ENCODE measurements at places on chromosomes 3 and 15.

DNA sequence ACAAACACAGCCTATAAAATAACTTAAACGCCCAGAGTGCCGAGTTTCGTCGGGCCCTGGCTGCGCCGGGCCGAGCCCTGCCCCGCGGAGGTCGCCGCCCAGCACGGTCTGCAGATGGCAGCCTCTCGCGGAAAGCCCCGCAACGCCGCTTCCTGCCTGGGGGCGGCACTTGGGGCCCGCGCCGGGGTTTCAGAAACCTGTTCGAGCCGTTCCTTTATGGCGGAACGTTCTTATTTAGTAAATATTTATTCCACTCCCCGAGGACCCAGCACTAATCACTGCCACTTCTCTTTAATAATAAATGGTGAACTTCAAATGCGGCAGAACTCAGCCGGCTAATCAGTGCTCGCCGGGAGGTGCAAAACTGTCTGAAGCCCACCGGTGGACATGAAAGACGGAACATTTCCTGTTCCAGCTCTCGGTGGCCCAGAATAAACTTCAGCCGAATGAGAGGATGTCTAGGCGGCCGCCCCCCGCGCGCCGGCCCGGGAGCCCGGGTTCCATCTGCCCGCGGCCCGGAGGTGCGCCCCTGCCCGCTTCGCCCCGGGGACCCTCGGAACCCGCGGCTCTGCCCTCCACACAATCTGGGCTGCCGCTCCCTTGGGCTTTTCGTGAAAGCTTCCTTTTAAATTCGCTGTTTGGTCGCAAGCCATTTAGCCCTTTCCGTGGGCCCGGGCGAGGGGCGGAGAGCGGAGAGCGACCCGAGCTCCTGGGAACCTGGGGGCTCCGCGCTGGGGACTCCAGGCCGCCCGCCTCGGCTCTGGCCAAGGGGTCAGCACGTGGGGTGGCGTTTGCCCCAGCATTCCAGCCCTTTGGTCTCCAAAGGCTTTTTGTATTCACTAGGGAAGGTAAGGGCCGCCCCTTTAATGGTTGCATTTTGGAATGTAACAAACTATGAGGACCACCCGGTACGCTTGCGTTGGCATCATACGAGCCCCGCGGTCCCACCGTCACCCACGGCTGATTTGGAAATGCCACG is 110.8 kb upstream of the ATP11B start:
- DNase-seq: peak; percentile 61

DNA sequence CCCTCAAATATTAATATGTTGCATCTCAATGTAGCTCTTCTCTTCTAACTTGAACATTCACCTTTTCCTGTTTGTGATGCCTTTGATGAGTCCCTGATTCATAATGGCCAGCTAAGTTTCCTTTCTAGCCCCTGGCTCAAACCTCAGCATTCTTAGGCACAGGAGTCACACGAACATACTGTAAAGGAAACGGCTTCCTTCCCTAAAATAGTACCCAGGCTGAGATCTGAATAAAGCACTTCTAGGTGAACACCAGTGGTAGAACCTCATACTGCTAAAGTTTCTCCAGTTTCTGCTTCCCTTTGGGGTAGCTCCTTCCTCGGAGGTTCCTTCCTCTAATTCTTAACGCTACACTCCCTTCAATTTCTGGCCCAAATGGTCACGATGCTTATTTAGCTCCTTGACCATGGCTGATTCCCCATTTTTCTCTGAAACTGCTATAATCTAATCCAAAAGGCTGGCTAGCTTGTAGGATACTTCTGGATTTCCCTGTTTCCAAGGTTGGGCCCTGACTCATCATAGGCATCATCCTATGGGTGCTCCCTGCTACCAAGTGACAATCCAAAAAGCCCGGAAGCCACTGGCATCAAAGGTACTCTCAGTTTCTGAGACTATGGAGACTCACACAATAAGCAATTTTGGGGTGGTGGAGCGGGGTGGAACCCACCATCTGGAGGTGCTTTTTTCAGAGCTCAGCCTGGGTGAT is 2.4 kb downstream of the ANAPC13 start:
- DNase-seq: no peak

GRCh38 chr3:113051787-113052186 is 61.0 kb downstream of the GTPBP8 start:
- peak; percentile 22 for DNase-seq

- DNase-seq: no peak
These were observed 8.5 kb downstream of the ERC2 start for GRCh38 chr3:56459719-56460118.

GRCh38 chr15:43276563-43277200 is 10.0 kb upstream of the TGM5 start:
- no peak for DNase-seq

DNA sequence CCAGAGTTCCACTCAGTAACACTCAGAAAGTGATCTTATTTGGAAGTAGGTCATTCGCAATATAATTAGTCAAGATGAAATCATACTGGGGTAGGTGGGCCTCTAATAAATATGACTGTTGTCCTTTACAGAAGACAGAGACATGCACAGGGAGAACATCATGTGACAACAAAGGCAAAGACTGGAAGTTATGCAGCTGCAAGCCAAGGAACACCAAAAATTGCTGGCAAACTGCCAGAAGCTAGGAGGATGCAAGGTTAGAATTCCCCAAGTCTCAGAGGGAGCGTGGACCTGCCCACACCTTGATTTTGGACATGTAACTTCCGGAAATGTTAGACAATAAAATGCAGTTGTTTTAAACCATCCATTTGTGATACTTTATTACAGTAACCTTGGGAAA is 471.5 kb upstream of the AGTR1 start:
- no peak for DNase-seq

DNA sequence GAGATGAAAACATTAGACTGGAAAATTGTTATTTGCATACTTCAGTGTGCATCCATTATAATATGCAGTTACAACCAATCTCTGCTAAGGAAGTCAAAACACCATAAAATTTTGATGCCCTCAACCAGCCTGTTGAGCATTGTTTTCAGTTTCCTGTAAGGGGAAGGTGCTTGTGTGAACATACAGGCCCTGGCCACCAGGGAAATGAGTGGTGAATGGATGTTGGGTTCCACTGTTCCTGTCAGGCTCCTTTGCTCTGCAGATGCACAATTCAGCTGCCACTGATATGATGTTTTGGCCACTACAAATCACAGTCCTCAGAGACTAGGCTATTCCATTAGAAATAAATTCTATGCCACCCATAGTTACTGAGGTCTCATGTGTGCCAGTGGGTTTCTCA is 184.6 kb downstream of the SYNPR start:
- peak; percentile 1 for DNase-seq

DNA sequence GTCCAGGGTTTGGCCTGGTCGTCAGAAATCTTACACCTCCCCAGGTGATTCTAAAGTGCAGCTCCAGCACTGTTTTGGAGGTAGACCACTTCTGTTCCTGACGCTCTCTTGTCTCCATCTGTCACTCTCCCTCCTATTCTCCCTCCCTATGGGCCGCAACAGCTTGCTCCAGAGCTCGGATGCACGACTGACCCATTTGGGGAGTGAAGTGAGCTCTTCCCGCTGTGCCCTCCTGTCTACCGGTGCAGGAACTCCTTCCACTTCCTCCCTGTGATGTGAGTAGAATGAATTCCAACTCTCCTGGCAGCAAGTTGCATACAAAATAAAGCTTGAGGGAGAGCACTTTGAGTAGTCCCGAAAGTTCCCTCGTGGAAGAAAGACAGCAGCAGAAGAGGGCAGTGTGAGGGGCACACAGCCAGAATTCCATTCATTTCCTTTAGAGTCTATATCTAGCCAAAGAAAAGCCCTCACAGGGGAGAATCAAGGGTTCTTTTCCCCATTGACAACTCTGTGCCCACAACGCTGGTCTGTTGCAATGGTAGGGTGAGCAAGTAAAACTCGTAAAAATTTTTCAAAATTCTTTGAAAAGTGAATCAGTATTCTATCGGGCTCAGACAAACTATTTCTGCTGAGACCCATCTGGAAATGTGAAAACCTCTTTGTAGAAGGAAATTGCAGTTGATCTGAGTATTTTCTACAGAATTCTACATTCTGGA is 39.9 kb upstream of the BDH1 start:
- DNase-seq: no peak

Data from NCI-H82 (cell line).